ENCODE measurements at places on chromosomes 13 and 19. TPM values are rescaled to one million over a fixed set of nuclear protein-coding genes. Genes with fewer than 3 reads are reported as not detected.

DNA sequence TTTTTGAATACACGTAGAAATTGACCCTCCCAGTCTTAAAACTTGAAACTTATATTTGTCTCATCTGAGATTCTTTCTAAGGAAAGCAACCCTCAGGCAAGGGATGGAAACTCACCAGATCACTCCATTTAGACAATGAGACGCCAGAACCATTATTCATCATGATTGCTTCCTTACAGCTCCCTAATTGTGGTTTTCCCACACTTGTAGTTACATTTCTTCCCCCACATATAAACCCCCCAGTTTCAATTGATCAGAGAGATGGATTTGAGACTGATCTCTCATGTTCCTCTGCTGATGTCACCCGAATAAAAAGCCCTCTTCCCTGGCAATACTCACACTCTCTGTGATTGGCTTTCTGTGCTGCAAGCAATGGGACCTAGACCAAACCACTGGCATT lies 197.9 kb upstream of the STARD13 start:
- H3K4me1 ChIP-seq = peaks cover 8% of the 10 kb centered on the region
- no peak overlapping the region for H3K27ac ChIP-seq
- H3K27me3 ChIP-seq = no peaks in the 10 kb centered on the region
- no peak for DNase-seq
- no peaks in the 10 kb centered on the region for H3K36me3 ChIP-seq
- H3K4me3 ChIP-seq = no peak overlapping the region

GRCh38 chr19:29629836-29630534 lies 23.9 kb downstream of the POP4 start:
- DNase-seq = no peak
- no peak overlapping the region for H3K4me3 ChIP-seq
- H3K36me3 ChIP-seq = no peaks in the 10 kb centered on the region

- DNase-seq = no peak
- peaks cover 44% of the 10 kb centered on the region for H3K4me1 ChIP-seq
- no peaks in the 10 kb centered on the region for H3K27me3 ChIP-seq
- H3K27ac ChIP-seq = peak overlapping the region; percentile 99
These were observed 32.4 kb downstream of the ACTN4 start for GRCh38 chr19:38679839-38680238.

DNA sequence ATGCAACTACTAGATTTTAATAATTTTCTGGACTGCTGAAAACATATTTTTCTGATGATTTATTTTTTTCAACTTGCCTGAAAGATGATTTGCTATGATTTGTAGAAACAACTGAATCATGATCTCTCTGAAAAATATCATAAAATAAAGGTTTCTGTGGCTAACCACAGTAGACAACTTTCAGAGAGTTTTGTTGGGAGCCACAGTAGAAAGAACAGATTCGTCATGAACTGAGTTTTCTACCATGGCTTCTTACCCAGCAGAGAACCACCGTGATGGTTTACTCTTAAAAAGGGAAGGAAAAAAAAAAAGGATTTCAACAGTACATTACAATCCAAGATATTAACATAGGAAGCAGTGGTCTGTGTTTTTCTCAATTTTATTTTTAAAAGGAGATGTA lies 18.0 kb downstream of the ZAR1L start:
- H3K27ac ChIP-seq = no peak overlapping the region
- H3K4me1 ChIP-seq = peaks cover 4% of the 10 kb centered on the region
- H3K27me3 ChIP-seq = no peaks in the 10 kb centered on the region

RGL3 gene
- total RNA-seq = 117 TPM

FGF9 gene
- total RNA-seq = 0.46 TPM

GRCh38 chr13:101511766-101512165 lies 59.3 kb downstream of the ITGBL1 start:
- no peak overlapping the region for H3K4me3 ChIP-seq
- H3K27ac ChIP-seq = no peak overlapping the region
- DNase-seq = no peak
- H3K27me3 ChIP-seq = no peaks in the 10 kb centered on the region

CLEC17A gene
- total RNA-seq = not detected

GRCh38 chr13:38498271-38498670 lies 148.6 kb downstream of the UFM1 start:
- no peaks in the 10 kb centered on the region for H3K27me3 ChIP-seq
- H3K36me3 ChIP-seq = no peaks in the 10 kb centered on the region
- H3K27ac ChIP-seq = no peak overlapping the region
- DNase-seq = no peak

- H3K36me3 ChIP-seq = no peaks in the 10 kb centered on the region
- no peak overlapping the region for H3K4me3 ChIP-seq
These were observed 62.3 kb downstream of the EFNB2 start for GRCh38 chr13:106473154-106473553.

DNA sequence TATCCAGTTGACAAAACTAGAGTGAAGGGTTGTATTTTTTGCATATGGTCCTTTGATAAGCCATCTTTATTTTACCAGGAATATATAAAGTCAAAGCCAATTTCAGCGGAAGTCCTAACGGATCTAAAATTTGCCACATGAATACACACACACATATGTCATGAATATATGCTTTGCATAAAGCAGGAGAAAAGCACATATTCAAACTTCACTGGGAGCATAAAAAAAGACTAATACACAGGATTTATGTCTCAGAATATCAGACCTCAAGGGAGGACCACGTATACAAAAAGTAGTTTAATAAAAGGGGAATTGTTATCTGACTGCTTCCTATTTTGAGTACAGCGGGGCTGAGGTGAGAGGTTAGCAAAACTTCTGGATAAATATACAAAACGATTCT lies 308.7 kb downstream of the PCDH9 start:
- no peak overlapping the region for H3K27ac ChIP-seq
- no peaks in the 10 kb centered on the region for H3K36me3 ChIP-seq
- H3K27me3 ChIP-seq = no peaks in the 10 kb centered on the region
- DNase-seq = no peak

ZNF433 gene
- 8.9 TPM for total RNA-seq

GRCh38 chr19:47469719-47470118 lies 2.0 kb downstream of the SLC8A2 start:
- H3K27me3 ChIP-seq = peaks cover 11% of the 10 kb centered on the region
- no peaks in the 10 kb centered on the region for H3K4me1 ChIP-seq
- no peak for DNase-seq
- no peak overlapping the region for H3K27ac ChIP-seq
- no peak overlapping the region for H3K4me3 ChIP-seq
- H3K36me3 ChIP-seq = no peaks in the 10 kb centered on the region

FLT3LG gene
- total RNA-seq = 6.4 TPM

All from thyroid gland (tissue), 4 donors.